ENCODE measurements at places on chromosomes 12 and 14.

GRCh38 chr14:103367995-103368394 lies 17.2 kb upstream of the MARK3 start:
- no peak for DNase-seq

GRCh38 chr12:74641694-74642093 lies 104.1 kb downstream of the ATXN7L3B start:
- no peak for DNase-seq

GRCh38 chr12:82627799-82628198 lies 58.9 kb upstream of the TMTC2 start:
- peak; percentile 33 for DNase-seq

- peak; percentile 73 for DNase-seq
Observed at GRCh38 chr12:46494424-46494823, 121.9 kb upstream of the SLC38A2 start.

DNA sequence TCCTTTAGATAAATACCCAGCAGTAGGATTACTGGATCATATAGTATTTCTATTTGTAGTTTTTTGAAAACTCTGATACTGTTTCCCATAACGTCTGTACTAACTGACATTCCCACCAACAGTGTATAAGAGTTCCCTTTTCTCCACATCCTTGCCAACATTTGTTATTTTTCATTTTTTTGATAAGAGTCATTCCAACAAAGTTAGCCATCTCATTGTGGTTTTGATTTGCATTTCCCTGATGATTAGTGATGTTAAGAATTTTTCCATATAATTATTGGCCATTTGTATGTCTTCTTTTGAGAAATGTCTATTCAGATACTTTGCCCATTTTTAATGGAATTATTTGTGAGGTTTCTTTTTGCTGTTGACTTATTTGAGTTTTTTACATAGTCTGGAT lies 486.0 kb downstream of the FLRT2 start:
- DNase-seq = peak; percentile 21

GRCh38 chr12:98823012-98823411 lies 177.9 kb downstream of the APAF1 start:
- DNase-seq = no peak

GRCh38 chr12:109124878-109125648 lies 8.7 kb downstream of the ACACB start:
- no peak for DNase-seq

- no peak for DNase-seq
Observed at GRCh38 chr14:75155169-75155568, 21.2 kb downstream of the TMED10 start.

- no peak for DNase-seq
Observed at GRCh38 chr14:64610049-64610746, 60.4 kb downstream of the PPP1R36 start.

GRCh38 chr14:90299408-90299807 lies 32.3 kb downstream of the NRDE2 start:
- no peak for DNase-seq
